Stimulated activated CD8-positive, alpha-beta memory T cell treated with anti-CD3 and anti-CD28 coated beads, Interleukin-12 subunit alpha, Interleukin-12 subunit beta, amount 100 ng/mL, for 4 hours (primary cell): ENCODE measurements at places on chromosomes 5 and 9.

DNA sequence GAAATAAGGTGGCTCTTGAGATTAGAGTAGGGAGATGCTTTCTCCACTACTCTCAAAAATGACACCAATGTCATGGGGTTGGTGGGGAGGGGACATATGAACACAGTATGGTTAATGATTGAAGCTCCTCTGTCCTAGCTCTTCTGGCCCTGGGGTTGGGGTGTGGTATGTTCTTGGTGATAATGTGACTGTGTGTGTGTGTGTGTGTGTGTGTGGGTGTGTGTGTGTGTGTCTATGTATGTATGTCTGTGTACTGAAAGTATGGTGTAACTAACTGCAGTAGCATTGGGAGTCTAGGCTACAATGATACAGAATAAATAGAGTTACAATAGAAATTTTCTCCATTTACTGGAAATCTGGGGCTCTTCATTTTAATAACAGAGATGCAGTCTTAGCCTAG, 121.0 kb upstream of the CD180 start:
- DNase-seq, result no peak

- no peak for DNase-seq
Observed at GRCh38 chr9:99626426-99626825, 195.3 kb upstream of the NR4A3 start.

DNA sequence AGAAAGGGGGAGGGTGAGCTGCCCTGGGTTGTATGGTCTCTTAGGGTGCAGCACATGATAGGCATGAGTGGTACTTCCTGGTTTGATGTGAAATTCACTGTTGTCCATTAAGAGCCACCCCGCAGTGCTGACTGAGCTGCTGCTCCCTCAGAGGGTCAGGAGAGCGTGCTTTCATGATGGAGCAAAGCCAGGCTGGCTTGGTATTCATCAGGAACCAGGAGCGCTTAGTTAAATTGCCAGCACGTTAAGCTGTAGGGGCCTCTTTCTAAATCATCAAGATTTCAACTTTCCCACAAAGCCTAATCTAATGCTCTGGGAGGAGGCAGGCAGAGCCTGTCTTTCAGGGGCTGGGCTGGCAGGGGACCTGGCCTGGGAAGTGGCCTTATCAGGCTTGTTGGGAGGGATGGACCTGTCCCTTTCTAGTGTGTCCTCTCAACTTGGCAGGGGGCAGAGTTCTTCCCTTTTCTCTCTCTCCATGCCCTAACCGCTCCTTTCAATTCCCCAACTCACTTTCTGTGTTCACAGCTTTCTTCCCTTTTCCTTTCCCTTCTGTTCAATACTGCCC, 7.9 kb downstream of the CYSTM1 start:
- no peak for DNase-seq

DNA sequence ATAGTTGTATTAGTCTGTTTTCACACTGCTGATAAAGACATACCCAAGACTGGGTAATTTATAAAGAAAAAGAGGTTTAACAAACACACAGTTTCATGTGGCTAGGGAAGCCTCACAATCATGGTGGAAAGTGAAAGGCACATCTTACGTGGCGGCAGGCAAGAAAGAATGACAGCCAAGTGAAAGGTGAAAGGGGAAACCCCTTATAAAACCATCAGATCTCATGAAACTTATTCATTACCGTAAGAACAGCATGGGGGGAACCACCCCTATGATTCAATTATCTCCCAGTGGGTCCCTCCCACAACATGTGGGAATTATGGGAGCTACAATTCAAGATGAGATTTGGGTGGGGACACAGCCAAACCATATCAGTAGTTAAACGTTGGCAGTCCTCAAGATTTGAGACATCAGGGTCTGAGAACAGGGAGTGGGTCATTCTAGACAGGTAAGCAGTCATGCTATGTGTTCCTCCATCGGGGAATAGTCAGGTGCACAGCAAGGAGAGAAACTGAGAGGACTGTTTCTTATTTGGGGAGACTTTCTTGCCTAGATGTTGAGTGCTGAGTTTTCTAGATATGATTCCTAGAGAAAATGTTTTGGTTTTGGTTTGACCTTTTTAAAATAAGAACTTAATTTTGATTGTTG, 45.8 kb upstream of the ENTREP1 start:
- DNase-seq, result no peak

- no peak for DNase-seq
Observed at GRCh38 chr5:100898504-100899346, 4.4 kb downstream of the ST8SIA4 start.

DNA sequence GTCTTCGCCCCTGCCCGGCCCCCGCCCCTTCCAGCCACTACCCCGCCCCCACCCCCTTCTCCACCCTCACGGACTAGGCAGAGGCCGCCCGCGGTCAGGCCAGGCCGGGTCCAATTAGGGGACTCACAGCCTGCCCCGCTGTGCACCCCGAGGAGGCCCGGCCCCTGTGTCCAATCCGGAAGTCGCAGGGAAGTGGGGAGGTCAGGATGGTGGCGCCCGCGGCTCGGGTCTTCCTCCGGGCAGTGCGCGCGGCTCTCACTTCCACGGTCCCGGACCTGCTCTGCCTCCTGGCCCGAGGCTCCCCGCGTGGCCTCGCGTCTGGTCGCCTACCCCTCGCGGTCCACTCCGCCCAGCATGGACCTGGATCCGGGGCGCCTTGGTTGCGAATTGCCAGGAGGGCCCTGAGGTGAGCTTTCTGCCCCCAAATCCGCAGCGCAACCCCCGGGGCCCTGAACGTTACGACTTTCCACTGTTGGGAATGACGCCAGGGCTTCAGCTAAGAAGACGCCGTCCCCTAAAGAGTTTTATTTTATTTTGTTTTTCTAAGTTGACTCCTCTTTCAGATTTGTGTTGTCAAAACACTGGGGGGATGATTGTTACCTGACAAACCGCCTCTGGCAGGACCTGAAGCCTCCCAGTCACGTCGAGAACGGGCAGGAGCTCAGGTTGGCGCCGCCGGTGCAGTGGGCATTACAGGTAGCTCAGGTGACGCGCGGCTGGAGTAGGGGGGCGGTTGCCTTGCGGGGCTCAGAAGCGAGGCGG, 763 bp upstream of the IRX2 start:
- no peak for DNase-seq

DNA sequence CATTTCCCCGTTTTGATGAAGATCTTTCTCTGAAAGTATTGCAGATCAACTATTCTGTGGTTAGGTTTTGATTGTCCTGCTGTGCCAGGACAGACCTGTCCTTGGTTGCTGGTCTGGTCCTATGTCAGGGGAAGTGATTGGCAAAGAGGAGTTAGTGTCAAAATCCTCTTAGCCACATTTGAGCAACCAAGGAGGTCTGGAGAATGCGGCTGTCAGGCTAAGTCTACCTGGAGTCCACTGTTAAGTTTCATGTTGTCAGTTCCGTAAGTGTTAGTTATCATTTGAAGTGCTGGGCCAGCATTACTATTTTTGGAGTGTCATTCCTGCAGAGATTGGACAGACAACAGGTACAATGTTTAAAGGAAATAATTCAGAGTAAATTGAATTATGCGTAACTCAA, 62.3 kb downstream of the UBE2QL1 start:
- DNase-seq, result no peak

- no peak for DNase-seq
Observed at GRCh38 chr5:130164966-130165365, 260.7 kb downstream of the CHSY3 start.

DNA sequence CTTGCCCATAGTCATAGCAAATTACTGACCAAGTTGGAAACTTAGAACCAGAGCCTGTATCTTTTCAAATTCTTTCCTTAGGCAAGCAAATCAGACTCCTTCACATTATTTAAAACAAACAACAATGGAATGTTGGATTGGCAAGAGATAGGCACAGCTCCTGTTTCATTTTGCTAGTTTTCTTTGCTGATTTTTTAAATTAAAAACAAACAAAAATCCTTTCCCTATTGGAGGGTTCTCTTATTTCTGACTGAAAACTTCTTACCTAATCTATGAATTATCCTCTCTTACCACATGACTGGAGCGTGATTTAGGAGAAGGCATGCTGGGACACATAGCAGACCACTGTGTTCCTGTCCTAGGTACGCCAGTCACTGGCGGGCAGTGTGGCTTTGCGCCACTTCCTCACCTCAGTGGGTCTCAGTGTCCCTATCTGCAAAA, 63.0 kb downstream of the TTC39B start:
- DNase-seq, result no peak

DNA sequence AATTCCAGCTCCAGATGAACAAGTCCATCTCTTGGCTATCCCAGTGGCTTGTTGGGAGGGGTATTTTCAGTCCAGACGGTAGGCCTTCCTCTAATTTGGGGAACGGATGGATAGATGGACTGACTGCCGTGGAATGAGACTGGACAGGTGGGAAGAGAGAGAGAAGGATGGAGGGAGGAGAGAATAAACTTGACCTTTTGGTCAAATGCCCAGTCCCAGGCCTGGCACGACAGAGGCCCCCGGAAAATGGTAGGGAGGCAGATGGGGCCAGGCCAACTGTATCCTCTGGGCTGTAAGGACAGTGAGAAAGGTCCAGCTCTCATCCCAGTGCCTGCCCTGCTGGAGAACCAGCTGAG, 1.1 kb downstream of the BHMT start:
- no peak for DNase-seq

DNA sequence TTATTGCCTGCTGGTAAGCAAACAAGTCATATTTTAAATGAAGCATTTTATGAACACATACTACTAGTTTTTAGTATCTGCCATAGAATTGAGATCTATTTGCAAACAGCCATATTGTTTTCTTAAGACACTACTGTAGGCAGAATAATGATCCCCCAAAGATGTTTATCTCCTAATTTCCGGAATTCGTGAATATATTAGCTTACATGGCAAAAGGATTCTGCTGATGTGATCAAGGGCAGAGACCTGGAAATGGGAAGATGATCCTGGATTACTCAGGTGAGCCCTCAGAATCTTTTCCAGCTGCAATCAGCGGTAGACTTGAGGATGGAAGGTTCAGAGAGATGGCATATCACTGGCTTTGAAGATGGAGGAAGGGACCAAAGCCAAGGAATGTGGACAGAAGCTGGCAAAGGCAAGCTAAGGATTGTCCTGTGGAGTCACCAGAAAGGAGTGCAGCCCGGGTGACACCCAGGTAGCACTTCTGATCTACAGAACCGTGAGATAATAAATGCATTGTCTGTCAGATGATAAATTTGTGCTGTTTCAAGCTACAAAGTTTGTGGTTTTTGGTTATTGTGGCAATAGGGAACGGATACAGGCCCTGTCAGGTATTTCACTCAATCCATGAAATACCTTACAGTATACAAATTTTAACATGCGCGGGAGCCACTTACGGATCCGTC, 1.0 kb upstream of the ERCC6L2 start:
- no peak for DNase-seq

DNA sequence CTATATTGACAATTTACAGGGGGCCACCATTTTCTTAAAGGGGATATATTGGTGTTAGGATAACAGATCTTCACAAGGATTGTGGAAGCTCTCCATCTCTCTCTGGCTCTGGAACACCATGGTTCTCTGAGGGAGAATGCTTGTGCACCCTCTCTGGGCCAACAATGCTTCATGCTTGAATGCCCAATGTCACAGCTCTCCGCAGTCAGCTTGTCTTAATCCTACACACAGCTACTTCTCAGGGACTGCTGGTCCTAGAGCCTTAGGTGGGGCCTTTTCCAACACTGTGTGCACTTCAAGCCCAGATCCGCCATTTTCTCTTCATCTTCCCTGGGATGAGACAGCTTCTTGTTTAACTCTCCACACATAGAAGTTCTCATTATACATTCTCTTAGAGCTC, 6.9 kb upstream of the PDLIM4 start:
- DNase-seq, result no peak

- no peak for DNase-seq
Observed at GRCh38 chr5:174581894-174582293, 142.5 kb upstream of the MSX2 start.

DNA sequence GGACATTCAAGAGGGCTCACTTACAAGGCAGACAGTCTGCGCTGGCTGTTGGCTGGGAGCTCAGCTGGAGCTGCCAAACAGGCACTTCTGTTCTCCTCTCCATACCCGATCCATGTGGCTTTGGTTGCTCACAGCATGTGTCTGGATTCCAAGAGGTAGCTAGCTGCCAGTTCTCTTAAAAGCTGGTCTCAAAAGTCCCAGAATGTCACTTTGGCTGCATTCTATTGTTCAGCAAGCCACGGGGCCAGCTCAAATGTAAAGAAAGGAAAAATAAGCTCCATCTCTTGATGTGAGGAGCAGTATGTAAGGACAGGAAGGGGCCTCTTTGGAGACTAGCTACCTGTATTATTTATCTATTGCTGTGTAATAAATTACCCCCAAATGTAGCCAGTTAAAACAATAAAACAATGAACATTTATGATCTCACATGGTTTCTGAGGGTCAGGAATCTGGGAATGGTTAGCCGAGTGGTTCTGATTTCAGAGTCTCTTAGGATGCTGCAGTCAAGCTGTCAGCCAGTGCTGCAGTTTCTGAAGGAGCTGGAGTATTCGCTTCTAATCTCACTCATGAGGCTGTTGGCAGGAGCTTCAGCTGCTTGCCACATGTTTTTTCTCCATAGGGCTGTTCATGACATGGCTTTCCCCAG, 112.7 kb upstream of the CLINT1 start:
- no peak for DNase-seq

- no peak for DNase-seq
Observed at GRCh38 chr5:150503977-150504620, 3.8 kb upstream of the NDST1 start.

- DNase-seq, result no peak
Observed at GRCh38 chr9:27247756-27248155, 49.2 kb downstream of the EQTN start.

- DNase-seq, result no peak
Observed at GRCh38 chr9:133870598-133871595, 121.2 kb downstream of the VAV2 start.

GRCh38 chr9:112680731-112681402, 37.0 kb downstream of the INIP start:
- DNase-seq, result no peak

DNA sequence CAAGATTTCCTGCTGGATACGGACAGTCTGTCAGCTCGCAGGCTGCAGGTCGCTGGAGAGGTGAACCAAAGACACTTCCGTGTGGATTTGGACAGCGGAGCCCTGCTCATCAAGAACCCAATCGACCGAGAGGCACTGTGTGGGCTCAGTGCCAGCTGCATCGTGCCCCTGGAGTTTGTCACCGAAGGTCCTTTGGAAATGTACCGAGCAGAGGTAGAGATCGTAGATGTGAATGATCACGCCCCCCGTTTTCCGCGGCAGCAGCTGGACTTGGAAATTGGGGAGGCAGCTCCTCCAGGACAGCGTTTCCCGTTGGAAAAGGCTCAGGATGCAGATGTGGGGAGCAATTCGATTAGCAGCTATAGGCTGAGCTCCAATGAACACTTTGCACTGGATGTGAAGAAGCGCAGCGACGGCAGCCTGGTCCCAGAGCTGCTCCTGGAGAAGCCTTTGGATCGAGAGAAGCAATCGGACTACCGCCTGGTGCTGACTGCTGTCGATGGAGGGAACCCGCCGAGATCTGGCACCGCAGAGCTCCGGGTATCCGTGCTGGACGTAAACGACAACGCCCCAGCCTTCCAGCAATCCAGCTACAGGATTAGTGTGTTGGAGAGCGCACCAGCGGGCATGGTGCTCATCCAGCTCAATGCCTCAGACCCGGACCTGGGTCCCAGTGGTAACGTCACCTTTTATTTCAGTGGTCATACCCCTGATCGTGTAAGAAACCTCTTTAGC, 658 bp downstream of the PCDHGC4 start:
- no peak for DNase-seq
